NCI-H1694 (cell line): ENCODE measurements at places on chromosomes 5 and 9.

- DNase-seq, result no peak
Observed at GRCh38 chr5:116411101-116411571, 163.5 kb downstream of the SEMA6A start.

GRCh38 chr9:98357921-98358535, 102.6 kb upstream of the TBC1D2 start:
- DNase-seq, result no peak

DNA sequence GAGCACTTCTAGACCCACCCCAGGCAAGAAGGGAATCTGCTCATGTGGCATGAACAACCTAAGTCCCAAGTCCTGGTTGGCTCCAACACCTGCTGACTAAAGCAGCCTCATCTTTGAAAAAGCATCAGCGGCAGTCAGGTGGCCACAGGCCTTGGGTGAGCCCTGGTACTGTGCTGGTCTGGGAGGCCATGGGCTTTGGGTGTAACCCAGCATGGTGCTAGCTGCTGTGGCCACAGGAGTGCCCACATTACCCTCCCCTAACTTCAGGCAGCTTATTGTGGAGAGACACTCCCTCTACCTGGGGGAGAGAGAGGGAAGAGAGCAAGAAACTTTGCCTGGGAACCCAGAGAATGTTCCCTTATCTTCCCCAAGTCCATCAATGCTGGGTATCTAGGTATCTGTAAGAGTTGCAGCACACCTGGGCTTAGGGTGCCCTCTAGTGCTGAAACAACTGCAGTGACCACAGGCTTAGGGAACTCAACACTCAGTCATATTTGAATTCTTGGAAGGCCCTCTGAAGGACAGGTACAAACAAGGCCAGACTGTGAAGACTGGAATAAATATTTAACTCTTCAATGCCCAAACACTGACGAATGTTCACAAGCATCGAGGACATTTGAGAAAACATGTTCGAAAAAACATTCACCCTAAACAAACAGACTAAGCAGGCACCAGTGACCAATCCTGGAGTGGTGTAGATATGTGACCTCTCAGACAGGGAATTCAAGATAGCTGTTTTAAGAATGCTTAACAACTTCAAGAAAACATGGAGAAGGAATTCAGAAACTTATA, 69.9 kb upstream of the OR2K2 start:
- DNase-seq, result no peak

DNA sequence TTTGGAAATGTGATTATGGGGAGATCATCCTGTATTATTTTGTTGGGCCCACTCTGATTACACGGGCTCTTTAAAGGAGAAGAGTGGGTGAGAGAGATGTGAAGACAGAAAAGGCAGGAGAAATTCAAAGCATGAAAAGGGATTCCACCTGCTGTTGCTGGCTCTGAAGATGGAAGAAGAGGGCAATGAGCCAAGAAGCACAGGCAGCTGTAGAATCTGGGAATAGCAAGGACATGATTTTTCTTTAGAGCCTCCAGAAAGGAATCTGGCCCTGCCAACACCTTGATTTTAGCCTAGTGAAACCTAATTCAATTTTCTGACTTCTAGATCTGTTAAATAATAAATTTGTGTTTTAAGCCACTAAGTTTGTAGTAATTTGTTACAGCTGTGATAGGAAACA, 11.3 kb downstream of the C9 start:
- DNase-seq, result no peak

DNA sequence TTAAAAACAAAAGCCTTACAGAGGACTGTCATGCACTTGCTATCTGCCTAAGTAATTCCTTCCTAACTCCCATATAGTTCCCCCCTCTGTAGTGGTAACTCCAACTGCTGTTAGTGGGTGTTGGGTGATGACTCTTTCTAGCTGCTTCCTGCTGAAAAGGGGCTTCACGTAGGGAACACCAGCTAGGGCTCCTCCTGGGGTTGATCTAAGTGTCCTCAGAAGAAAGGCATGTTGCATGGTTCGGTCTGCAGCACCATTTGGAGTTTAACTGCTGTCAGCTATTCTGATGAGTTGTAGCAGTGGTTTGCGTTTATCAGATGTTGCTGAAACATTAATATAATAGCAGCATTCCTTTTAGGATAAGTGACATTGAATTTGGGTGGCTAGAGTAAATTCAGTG, 281.9 kb upstream of the TUSC1 start:
- DNase-seq, result no peak

GRCh38 chr5:169670769-169671525, 33.9 kb downstream of the DOCK2 start:
- DNase-seq, result no peak

- DNase-seq, result no peak
Observed at GRCh38 chr9:34884747-34885189, 73.3 kb upstream of the PHF24 start.

GRCh38 chr5:1235379-1235778, 10.2 kb downstream of the SLC6A18 start:
- DNase-seq, result no peak

DNA sequence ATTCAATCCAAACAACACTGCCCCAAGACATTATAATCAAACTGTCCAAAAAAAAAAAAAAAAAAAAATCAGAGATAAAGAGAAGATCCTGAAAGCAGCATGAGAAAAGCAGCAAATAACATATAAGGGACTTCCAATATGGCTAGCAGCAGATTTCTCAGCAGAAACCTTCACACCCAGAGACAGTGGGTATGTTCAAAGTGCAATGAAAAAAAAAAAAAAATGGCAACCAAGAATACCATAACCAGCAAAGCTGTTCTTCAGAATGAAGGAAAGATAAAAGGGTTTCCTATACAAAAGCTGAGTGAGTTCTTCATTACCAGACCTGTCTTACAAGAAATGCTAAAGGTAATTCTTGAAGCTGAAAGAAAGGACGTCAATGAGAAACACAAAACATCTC, 32.1 kb downstream of the UBTD2 start:
- DNase-seq, result no peak

GRCh38 chr9:85055506-85056202, 386.1 kb downstream of the NTRK2 start:
- no peak for DNase-seq

DNA sequence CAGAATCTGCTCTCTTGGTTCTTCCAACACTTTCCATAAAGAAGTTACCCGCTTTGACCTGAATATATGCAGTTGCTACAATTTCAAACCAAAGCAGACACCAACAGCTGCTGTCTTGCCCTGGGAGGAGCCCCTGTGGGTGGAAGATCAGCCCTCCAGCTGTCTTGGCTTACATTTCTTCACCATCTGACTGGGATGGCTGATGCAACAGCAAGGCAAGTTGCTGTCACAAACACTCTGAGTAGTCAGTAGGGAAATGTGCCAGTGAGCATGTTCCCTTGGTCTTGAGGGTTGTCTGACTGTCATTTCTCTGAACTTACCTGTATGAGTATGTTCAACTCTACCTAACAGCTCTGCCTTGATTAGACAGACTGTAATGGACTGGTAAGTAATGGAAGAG, 152.9 kb downstream of the SGCD start:
- peak; percentile 7 for DNase-seq

DNA sequence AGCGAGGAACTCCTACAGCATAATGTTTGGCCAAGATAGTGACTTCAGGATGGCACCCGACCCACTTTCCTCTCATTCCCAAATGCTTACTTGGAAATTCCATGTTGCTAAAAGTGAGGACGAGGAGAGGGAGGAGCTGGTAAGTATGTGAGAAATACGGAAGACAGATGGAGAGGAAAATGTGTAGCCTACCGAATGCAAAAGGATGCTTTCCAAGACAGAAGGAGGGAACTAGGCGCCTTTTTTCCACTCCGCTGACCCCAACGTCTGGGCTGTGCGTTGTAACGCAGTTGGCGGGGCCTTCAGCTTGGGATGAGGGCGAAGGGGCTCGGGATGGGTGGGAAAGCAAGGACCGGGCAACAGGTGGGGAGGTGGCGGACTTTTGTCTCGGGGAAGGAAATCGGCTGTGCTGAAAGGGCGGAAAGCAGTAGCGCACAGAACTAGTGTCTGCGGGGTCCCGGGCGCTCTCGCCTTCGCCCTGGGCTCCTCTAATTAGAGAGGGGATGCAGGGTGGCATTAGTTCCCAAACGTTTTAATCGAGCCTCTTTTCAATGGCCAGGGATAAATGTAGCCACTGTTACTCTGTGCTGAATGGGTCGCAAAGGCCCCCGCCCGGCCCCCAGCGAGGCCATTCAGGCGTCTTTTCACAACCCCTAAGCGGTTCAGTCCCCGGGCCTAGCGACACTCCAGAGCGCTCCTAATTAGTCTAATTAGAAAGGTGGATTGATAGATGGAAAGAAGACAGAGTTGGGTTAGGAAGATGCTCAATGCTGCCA, 12.6 kb downstream of the FOXD1 start:
- DNase-seq, result no peak

DNA sequence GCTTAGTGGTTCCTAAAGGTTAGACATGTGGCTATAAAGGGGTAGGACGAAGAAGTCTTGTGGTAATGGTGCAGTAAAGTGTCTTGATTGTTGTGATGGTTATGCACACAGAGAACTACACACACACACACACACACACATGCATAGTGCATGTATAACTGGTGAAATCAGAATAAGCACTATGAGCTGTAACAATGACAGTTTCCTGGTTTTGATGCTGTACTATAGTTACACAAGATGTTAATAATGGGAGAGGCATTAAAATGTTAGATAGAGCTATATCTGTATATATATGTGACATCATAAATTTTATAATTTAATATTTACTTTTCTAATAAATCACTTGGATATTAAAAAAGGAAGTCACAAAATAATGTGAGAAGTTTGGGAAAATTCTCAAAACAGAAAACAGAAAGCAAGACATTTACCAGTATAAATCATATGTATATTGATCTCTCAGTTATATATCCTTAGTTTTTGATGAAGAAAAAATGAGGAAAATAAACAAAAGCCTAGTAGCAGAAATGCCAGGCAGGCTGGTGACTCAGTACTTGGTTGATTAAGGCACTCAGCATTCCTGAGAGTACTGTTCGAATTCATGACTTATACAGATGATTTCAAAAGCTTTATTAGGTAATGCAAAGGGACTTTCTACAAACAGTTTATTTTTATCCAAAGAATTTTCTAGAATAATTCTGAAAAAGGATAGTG, 350.5 kb upstream of the DAB2 start:
- DNase-seq, result no peak

DNA sequence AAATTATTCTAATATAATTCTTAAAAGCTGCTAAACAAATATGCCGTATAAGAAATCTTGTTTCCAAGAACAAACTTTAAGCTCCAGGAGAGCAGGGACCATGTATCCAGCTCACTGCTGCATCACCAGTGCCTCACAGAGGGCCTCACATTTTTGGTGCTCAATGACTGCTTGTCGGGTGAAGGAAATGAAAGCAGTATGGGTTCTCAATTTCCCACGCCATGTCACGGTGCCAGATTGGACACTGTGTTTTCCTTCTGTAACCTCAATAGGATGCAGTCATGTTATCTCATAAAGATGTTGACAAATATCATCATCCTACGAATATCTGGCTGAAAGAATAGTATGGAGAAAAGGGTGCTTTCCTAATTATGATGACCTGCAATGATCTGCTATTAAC, 64.7 kb downstream of the POU5F2 start:
- DNase-seq, result no peak

- no peak for DNase-seq
Observed at GRCh38 chr9:115739096-115739875, 414.3 kb upstream of the PAPPA start.
